ENCODE measurements at places on chromosomes 7 and 10.

DNA sequence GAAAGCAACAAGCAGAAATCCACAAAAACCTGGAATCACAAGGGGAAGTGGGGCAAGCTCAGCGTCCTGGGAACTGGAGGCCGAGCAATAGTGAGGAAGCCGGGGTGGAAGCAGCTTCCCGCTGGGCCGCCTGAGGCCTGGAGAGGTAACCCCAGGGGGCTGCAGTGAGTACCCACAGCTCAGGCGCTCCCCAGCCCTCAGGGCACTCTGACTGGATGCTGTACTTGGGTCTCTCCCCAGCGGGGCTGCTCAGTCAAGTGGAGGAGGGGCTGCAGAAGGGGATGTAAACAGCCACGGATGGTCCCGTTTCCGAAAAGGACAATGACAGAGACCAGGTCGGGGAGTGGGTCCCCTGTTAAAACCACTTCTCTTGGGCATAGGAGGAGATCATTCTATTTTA, 50.3 kb downstream of the SLIT1 start:
- no peak for DNase-seq

GRCh38 chr10:28431139-28431538, 101.8 kb upstream of the WAC start:
- DNase-seq = no peak

DNA sequence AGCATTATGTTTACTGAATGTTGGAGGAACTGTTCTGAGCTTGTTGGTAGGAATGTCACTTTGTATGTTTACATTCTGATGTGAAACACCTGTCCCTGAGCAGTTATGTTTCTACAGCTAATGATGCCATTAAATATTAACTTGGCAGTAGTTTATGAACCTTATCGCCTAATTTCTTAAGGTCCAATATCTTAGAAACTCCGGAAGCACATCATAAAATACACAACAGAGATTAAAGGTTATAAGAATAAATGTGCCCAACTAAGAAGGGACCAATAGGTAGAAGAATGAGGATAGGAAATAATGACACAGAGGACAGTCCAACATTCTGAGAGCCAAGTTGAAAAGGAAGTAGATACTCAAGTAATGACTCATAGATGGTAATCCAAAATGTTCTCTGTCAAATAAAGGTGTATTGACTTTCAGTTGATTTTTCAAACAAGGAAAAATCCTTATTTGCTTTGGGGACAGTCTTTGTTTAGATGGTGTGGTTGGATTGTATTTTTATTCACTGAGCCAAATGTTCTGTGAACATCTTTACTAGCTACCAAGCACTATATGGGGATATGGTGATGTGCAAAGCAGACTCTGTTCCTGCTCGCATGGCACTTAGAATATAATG, 31.9 kb downstream of the LCOR start:
- no peak for DNase-seq

- DNase-seq = no peak
These were observed 221.6 kb downstream of the RPS24 start for GRCh38 chr10:78255214-78255613.

Data from activated CD8-positive, alpha-beta memory T cell treated with anti-CD3 and anti-CD28 coated beads, Interleukin-2, amount 50 U/mL, for 4 hours (primary cell).